Stimulated activated CD4-positive, alpha-beta T cell treated with anti-CD3 and anti-CD28 coated beads, Interleukin-1b, Interleukin-23, amount 100 ng/mL, for 24 hours (primary cell): ENCODE measurements at places on chromosomes 3 and 15.

DNA sequence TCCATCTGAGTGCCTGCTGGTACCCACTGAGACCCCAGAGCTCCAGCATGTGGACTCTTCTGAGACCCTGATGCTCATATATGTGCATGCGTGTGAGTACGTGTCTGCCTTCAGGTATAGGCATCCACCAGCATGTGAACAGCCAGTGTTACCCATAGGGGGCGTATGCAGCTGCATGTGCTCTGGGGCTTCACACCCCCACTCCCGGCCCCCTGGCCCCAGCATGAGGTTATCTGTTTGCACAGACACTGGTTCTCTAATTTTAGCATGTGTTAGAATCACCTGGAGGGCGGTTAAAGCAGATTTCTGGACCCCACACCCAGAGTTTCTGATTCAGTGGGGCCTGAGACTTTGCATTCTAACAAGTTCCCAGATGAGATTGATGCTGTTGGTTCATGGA, 824 bp upstream of the CILP start:
- DNase-seq, result peak; percentile 36

DNA sequence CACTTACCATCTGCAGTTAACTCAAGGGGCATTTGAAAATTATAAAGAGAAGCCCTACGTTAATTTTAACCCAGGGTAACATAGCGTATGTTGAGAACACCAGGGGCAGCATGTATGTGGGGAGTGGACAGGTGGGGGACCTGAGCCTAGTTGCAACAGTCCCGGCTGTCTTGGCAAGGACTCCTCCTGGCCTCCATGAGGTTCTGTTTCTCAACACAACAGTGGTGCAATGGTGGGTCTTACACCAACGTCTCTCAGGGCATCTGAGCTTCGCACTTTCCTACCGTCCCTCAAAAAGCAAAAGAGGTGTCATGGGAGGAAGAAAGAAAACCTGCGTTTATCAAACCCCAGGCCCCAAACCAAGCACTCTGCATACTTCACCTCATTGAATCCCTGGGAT, 50.6 kb downstream of the MGLL start:
- no peak for DNase-seq

GRCh38 chr15:59255680-59256336, 49.2 kb downstream of the LDHAL6B start:
- no peak for DNase-seq

GRCh38 chr15:74320352-74321247, 46.8 kb downstream of the CYP11A1 start:
- DNase-seq, result no peak

- no peak for DNase-seq
Measured at GRCh38 chr15:80386151-80386550, 18.0 kb upstream of the ARNT2 start.
